Hematopoietic multipotent progenitor cell treated with erythropoietin and hydrocortisone succinate and interleukin-3 and kit ligand, for 15 days (in vitro differentiated cells): ENCODE measurements at places on chromosomes 1 and 21.

DNA sequence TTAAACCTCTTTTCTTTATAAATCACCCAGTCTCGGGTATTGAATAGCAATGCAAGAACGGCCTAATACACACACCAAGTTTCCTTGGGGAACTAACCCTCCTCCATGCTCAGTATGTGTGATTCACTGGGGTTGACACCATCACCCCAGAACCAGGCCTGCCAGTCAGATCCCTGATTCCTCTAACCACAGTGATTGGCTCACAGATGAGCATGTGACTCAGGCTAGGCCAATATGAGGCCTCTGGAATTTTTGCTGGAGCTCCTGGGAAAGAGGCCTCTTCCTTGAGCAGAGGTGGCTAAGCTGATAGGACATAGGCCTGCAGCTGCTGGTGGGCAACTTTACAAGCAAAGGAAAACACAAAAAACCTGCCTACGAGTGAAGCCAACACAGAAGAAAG, 74.7 kb upstream of the ZBTB40 start:
- no peak for DNase-seq

- no peak for DNase-seq
These were observed 3.1 kb upstream of the ADORA3 start for GRCh38 chr1:111506561-111506960.

- DNase-seq: no peak
These were observed 7.8 kb downstream of the GLIS1 start for GRCh38 chr1:53731043-53731600.

DNA sequence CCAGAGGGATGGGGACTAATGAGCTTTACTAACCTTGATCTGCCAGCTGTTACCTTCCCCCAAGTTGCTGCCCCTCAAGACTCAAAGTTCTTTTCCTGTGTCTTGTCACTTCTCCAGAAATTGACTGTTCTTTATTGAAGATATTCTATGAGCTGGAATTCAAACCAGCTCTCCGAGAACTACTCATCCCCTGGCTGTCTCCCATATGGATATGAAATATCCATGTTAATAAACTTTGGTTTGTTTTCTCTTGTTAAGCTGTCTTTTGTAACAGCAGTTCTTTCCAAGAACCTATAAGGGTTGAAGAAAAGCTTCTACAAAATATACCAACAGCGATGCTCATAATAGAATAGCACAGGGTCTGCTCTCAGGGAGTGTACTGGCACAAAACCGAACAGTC, 77.0 kb downstream of the CAMK2N1 start:
- DNase-seq: no peak

- no peak for DNase-seq
These were observed 550 bp upstream of the NFYC start for GRCh38 chr1:40690771-40691537.

GRCh38 chr1:51956528-51957509, 33.7 kb downstream of the RAB3B start:
- DNase-seq: no peak

- DNase-seq: no peak
These were observed 869.9 kb downstream of the MRPL39 start for GRCh38 chr21:24737296-24737850.

DNA sequence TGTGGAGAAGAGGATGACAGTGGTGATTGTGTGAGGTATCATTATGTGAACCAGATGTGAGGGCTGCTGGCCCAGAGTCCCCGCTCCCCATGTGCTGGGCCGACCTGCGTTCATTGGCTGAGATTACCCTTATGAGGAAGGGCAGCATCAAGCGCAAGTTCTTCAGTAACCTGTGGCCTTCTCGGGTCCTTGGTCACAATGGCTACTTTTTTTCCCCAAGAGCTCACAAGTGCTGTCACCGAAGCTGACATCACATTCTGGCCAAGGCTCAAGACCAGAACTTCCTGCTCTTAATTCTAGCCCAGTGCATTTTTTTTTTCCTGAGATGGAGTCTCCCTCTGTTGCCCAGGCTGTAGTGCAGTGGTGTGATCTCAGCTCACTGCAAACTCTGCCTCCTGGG, 262.9 kb downstream of the RHOU start:
- no peak for DNase-seq

DNA sequence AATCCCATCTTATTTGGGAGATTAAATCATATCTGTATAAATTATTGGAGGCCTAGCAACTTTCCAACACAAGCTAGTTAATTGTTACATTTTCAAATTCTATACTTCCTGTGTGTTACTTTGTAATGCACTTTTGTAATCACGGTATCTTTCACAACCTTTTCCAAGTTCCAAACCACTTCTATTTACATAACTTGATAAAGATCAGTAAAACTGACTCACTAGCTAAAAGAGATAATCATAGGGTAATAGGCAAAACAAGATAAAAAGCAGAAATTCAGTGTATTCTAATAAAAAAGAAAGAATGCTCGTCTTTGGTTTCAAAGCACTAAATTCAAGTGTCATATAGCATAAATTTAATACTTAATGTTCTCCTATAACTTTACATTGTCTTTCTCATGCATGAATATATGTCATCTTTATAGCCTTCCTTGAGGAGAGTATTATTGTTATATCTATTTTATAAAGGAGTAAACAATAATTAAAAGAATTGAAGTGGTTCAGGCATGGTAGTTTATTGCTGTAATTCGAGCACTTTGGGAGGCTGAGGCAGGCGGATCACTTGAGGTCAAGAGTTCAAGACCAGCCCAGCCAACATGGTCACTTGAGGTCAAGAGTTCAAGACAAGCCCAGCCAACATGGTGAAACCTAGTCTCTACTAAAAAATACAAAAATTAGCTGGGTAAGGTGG, 66.4 kb downstream of the RGS13 start:
- DNase-seq: no peak

DNA sequence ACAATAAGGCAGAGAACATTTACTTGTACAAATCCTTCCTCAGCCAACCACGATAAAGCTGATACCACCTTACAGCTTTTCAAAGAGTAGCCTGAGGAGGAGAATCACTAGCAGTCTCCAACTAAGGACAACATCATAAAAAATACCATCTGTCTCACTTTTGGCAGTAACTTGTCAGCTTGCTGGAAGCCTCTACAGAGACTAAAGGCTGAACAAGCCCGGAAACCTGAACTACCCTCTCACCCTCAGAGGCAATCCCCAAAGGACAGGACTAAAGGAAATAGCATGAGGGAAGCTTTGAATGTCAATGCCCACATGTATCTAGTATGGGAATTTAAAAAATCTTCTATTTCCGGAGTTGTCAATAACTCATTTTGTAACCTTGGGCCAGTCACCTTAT, 10.6 kb downstream of the SRSF4 start:
- no peak for DNase-seq

- no peak for DNase-seq
These were observed 72.5 kb downstream of the RPS6KC1 start for GRCh38 chr1:213123536-213123935.

GRCh38 chr1:51000651-51001050, 30.6 kb downstream of the CDKN2C start:
- DNase-seq: no peak

GRCh38 chr1:156625436-156626078, 6.3 kb downstream of the HAPLN2 start:
- peak; percentile 49 for DNase-seq

GRCh38 chr1:16266411-16267118, 29.6 kb upstream of the CPLANE2 start:
- DNase-seq: no peak

DNA sequence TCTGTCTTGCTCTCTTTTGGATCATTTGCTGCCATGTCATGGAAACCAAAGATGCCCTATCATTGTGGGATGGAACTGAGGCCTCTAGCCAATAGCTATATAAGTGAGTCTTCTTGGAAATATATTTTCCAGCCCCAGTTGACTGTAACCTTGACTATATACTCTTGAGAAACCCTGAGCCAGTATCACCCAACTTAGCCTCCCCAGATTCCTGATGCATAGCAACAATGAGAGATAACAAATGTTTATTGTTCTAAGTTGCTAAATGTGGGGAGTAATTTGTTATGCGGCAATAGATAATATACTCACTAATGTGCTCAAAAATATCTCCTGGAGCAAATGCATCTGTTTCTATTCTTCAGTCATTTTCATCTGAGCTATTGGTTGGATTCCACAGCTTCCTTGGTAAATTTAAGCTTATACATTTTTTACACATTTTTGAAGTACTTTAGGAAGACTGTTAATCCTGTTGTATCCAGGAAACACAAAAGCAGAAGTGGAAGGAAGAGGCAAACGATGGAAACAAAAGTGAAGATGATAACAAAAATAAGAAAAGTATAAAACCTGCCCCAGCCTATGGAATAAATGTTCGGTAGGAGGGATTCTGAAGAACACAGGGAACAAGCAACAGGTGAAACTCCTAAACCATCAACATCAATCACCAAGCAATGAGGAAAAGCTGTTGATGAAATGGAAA, 6.3 kb upstream of the SRRM1 start:
- no peak for DNase-seq

DNA sequence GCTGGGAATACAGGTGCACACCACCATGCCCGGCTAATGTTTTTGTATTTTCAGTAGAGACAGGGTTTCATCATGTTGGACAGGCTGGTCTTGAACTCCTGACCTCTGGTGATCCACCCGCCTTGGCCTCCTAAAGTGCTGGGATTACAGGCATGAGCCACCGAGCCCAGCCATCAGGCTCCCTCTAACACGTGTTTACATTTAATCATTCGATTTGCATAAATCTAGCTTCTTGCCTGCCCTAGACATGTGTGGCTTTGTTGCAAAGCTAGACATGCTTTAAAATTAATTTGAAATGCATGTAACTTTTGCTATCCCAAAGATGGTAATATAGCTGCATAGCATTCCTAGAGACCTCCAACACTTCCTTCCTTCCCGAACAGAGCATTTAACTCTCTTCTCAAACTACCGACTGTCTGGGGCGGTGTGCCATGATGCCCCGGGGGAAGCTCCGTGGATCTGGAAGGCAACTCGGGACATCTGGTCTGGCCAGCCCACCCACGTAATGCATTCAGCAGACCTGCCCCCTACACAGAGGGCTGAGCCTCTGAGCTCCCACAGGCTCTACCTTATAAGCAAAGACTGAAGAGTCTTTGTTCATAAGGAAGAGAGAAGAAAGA, 34.6 kb upstream of the NID1 start:
- no peak for DNase-seq

DNA sequence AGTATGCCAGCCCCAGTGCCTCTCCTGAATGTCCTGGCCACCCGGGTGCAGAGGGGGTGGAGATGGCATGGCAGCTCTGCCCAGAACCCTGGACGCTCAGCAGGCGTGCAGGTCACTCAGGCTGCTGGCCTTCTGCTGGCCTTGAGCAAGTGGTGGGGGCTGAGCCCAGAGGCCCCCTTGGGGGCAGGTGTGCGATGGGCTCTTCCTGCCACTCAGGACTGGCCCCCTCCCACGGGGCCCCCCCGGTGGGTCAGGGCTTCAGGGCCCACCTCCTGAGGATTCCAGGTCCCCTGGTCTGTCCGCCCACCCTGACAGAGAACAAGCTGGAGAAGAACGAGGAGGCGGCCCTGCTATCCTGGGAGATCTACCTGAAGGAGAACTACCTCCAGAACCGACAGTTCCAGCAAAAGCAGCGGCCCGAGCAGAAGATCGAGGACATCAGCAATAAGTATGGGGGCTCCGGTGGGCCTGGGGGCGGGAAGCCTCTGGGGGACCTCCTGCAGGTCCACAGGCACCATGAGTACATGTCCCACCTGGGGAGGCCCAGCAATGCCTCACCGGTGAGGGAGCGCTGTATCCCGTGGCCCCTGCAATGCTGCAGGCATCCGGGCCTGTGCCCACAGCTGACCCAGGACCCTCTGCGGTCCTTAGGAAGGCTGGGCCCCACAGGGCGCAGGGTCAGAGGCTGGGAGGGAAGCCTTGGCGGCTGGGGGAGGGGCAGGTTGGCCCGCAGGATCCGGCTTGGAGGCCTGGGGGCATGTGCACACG, 37.0 kb upstream of the LRRC3 start:
- DNase-seq: no peak

GRCh38 chr1:54558434-54559030, 10.5 kb downstream of the ACOT11 start:
- no peak for DNase-seq

DNA sequence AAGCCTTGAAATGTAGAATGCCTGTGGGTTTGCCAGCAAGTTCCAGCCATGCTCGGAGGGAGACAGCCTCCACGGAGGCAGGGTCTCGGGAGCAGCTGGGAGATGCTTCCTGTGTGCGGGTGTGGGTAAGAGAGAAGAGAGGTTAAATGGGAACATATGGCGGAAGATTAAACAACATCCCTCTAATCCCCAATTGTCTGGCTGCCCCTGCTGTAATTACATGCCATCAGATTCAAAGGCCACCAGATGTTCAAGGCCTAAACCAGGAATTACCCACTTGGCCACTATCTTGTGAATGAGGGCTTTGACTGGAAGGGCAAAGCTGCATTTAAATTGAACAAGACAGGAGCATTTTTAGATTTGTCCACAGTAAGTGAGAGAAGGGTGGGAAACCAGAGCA, 81.4 kb upstream of the BACE2 start:
- no peak for DNase-seq

DNA sequence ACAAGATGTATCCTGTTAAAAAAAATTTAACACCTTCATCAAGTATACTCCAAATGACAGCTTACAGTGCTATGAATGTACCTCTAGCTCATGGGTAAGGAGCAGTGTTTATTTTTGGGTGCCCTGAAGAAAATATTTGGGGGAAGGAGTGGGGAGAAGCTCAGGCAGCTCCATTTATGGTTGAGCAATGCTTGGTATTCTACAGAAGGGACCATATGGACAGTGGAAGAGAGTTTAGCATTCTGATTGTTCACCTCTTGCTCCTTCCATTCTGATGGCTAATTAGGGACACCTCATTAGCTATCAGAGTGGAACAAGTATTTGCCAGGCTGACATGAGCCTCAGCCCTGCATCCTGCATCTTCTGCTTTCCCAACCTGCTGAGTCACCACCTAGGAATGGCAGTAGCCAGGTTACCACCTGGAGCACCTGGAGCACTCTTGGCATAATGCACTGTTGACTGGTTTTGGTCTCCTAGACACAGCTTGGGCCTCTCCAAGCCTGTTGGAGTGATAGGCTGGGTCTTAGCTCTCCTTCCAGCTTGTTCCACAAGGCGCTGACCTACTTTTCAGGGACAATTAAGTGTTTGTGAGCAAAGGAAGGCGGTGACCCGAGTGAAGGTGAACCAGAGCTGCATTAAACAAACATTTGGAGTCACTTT, 62.0 kb upstream of the MACF1 start:
- no peak for DNase-seq

DNA sequence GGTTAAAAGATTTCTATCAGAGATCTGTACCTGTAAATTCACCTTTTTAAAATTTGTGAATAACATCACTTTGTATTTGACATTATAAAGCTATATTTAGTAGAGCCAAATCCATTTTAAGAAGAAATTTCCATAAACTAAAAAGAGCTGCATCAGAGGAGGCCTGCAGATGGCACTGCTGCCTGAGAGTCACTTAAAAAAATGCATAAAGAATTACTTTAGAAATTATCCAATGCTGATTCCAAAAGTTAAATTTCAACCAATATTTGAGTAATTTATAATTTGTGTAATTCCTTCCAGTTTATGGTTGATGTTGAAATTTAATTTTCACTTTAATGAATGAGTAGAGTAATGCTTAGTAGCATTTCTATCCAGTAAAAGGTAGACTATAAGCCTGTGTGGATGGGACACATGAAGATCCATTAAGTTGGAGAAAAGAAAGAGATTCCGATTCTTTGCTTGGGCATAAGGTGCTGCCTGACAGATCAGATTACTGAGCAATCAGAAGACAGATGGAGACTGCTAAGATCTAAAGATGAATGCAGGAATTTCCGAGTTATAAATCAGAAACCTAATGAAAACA, 20.7 kb upstream of the RPE65 start:
- no peak for DNase-seq
